ENCODE measurements at places on chromosomes 16 and 17.

DNA sequence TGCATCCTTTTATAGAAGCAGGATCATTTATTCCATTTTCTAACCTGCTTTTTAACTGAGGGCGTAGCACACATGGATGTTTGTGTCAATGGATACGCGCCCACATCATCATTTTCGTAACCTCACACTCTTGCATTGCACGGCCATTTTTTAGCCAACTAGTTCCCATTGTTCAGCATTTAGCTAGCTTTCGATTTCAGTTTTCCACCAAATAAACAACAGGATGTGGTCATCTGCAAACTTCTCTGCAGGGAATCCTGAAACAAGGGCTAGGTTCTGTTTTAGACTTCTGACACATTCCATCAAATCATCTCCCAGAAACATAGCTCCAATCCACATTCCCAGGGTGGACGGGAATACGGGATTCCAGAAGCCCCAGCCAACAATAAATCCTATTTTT lies 6.4 kb downstream of the CYB561 start:
- DNase-seq, result no peak

DNA sequence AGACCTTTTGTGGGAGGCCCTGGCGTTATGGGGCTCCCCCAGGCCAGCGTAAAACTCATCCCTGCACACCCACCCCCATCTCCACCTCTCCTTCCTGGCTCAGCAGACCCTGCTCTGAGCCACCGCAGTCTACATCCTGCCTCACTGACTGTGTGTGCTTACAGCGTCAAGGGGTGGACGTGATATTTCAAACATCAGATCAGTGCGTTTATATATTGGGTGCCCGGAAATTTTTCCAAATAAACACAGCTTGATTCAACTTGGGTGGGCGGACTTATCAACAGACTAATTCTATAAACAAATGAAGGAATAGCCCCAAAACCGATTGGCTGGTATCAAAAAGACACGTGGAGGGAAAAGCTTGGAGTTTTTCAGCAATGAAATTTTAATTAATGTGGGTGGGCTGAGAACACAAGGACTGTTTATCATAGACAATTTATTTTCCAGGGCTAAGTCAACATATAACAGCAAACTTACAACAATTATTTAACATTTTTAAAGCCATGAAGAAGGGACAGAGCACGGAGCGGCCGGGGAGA lies at the start of gene FOXL1:
Gene FOXL1 (plus strand): TSS at position 489 of the 539 bp plus-strand sequence. CDS start 175 bp downstream, outside the sequence.
- no peak for DNase-seq

DNA sequence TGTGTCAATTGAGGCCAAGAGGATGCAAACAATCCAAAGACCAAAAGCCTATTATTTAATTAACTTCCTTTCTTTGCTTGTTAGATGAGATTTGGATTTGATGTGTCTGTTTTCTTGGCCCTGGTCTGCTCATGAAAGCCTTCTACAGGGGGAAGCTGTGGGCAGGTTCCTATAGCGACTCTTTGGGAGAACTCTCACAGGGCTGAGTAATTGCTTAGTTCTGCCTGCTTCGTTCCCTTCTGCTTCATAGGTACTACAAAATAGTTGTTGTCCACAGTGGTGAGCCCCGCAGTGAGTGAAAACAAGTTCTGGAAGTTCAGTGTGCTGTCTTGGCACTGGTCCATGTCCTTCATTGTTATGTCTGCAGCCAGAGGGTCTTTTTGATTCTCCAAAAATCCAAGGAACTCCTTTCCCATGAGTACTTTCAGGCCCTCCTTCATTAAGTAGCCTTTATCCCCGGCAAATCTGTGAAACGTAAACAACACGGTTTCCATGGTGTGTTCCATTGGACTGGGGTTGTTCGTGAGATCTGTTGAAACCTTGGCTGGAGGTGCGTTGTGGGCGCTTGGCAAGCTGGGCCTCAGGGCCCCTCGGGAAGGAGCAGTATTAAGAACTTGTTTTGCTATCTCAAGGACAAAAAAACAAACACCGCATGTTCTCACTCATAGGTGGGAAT lies 30.0 kb upstream of the ANKRD40CL start:
- DNase-seq, result no peak

DNA sequence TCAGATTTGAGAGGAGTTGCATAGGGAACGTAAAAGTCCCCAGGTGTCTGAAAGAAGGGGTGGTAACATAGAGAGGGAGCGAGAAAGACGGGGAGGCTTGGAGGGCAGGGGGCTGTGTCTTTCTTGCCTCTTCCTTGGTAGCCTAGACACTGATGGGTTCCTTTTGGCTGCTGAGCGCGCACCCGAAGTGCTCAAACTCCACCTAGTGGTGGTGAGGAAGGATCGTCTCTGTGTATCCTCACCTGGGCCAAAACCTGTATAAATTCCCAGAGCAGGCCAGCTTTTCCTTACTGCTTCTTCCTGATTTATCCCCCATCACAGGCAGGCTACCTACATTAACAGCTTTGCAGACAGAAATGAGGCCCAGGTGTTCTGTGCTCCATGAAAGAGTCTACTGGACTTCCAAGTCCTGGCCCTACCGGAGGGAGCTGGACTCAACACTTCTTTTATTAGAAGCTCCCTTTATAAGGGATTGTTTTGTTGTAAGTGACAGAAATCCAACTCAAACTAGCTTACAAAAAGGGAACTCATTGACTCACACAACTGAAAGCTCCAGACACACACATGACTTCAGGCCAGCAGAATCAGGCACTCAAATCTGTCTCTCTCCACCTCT lies 5.5 kb upstream of the SLC25A35 start:
- DNase-seq, result peak; percentile 38

DNA sequence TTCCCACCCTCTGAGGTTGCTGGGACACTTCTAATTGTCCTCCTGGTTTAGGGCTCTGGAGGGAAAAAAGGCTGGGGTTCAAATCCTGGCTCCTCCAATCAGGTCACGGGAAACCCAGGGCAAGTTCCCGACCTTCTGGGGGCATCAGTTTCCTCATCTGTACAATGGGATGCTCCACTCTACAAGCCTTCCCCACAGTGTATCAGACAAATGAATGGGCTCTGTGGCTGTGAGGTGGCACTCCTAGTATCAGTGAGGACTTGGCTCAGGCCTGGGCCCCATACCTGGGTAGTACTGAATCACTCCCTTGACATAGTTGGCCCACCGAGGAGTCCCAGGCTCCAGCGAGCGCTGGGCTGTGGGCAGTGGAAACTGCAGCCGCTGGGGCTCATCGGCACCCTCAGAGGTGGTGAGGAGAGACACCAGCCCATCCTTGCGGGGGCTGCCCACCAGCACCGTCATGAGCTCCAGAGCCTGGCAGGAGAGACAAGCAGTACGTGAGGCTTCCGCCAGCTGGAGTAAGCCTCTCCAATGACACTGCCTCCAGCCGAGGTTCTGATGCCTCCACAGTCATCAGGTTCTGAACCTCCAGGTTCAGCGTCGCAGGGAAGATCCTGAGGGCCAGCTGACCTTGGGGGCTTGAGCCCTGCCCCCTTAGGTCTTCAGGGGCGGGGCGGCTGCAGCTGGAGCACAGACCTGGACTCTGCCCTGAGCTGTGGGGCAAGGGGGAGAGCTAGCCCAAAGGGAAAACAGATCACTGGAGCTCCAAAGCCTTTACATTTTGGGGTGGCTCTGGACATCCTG lies 1.2 kb downstream of the GALK1 start:
- no peak for DNase-seq

DNA sequence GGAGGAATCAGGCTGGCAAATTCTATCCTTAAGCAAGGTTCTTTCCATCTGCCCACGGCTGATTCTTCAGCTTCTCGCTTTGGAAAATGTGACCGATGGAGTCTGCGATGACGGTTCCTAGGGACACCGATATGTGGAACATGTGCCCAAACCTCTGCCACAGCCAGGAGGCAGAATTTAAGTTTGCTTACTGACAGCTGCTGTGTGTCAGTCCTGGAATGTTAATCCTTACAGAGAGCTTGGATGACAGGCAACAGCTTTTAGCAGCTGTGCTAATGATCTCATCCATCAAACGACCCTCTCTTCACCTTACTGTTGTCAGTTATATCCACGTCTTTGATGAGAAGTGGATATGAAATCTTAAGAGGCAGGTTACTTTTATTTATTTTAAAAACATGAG lies 11.4 kb upstream of the MYH13 start:
- DNase-seq, result no peak

DNA sequence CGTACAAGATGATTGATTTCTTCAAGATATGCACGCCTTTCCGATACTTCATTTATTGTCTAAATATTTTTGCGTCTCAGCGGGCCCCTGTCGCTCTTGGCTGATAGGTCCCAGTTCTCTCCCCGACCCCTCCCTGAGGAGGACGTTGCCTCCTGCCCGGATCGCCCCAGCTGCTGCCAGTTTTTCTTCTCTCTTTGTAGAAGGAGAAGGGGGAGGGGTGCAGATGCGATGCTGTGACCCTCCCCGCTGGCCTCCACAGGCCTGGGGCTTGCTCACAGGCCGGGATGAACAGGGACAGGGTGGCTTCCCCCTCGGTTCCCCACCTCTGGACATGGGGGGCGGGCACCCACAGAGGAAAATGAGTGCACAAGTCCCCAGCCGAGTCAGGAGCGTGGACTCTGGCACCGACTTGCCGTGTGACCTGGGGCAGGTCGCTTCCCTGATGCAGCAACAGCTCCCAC lies 53.6 kb upstream of the ZC3H18 start:
- no peak for DNase-seq

GRCh38 chr16:83847371-83848225 lies 39.8 kb downstream of the HSBP1 start:
- DNase-seq, result no peak

- peak; percentile 74 for DNase-seq
Observed at GRCh38 chr17:38877130-38877851, 7.4 kb downstream of the LASP1 start.

DNA sequence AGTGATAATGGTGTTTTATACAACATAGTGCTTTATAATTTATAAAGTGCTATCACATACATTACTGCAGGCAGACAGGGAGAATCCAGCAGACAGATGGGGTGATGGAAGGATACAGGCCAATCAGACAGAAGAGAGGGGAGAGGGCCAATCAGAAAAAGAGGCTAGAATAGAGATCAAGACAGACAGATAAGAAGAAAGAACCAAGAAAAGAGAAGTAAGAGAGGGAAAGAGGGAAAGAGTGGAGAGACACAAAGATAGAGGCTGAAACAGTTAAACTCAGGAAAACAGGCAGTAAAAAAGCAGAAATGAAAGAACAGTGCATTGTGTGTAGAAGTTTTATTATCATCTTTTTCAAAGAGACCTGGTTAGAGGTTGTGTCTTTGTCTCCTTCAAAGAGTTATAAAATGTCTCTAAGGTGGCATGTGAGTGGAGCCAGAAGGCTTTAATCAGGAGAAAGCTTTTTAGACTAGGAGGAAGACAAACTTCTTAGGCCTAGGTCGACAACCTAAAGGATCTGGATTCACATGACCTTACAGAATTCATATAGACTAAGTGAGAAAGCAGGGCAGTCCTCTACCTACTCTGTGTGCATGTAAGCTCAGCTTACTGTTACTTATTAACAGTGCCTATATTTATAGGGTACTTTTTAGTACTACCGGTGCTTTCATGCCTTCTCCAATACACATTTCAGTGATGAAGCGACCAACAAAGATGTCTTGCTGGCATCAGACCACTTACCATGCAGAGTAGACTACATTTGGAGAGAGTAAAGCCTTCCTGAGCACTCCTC lies 8.3 kb upstream of the CHD3 start:
- no peak for DNase-seq

All from NCI-H526 treated with DMSO at 0.1 percent for 48 hours (cell line).